Hematopoietic multipotent progenitor cell treated with erythropoietin and hydrocortisone succinate and interleukin-3 and kit ligand, for 6 days (in vitro differentiated cells): ENCODE measurements at places on chromosomes 1 and 21.

GRCh38 chr1:20321573-20321972, 30.9 kb downstream of the VWA5B1 start:
- no peak for DNase-seq

GRCh38 chr1:44346184-44346583, 8.9 kb downstream of the ERI3 start:
- DNase-seq: no peak

DNA sequence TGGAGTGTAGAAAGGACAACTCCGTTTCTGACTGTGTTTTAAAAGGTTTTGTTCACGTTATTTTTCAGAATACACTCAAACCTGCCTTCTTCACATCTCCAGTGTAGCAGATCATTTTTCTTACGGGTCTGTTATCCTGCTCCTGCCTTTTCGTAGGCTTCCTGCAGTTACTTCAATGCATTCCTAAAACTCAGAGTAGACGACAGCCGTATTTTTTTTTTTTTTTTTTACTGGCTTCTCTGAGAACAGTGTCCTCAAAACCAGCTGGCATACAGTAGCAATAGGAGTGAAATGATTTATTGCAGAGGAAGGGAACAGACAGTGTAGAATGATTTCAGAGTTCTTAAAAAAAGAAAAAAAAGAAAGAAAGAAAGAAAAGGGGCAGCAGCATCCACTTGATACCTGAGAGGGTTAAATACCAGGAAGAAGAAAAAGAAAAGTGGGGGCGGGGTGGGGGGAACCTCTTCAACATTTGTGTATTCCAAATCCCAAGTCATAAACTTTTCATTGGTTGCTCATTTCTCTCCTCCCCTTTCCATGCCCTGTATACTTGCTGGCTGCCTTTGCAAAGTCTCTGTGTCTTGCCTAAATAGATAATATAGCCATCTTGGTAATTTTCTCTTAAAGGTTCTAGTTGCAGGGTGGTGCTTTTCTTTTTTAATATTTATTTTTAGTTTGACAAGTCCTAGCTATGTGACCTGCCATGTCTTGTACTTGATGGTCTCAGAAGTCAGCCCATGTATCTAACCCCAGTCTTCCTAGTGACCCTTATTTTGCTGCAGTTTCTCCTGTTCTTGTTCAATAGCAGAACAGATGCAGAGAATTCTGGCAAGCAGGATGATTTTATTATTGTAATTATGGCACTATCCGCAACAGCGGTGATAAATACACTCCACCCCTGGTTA, 2.8 kb downstream of the TGFB2 start:
- DNase-seq: no peak

GRCh38 chr1:71427066-71427465, 346.2 kb upstream of the ZRANB2 start:
- DNase-seq: no peak

DNA sequence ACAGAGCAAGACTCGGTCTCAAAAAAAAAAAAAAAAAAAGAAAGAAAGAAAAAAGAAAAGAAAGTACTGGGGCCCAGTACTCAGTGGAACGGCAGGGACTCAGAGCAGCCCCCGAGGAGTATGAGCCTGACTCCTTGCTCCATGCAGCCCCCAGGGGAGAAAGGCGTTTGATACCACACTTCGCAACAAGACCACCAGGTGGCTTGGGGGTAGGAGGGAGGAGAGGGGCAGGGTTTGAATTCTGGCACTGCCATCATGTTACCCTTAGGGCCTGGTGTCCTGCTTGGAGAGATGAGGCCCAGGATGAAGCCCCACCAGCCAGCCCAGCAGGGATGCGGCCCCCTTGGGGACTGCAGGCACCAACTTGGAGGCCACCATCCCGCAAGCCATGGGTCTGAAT, 321.3 kb upstream of the VAMP3 start:
- no peak for DNase-seq

DNA sequence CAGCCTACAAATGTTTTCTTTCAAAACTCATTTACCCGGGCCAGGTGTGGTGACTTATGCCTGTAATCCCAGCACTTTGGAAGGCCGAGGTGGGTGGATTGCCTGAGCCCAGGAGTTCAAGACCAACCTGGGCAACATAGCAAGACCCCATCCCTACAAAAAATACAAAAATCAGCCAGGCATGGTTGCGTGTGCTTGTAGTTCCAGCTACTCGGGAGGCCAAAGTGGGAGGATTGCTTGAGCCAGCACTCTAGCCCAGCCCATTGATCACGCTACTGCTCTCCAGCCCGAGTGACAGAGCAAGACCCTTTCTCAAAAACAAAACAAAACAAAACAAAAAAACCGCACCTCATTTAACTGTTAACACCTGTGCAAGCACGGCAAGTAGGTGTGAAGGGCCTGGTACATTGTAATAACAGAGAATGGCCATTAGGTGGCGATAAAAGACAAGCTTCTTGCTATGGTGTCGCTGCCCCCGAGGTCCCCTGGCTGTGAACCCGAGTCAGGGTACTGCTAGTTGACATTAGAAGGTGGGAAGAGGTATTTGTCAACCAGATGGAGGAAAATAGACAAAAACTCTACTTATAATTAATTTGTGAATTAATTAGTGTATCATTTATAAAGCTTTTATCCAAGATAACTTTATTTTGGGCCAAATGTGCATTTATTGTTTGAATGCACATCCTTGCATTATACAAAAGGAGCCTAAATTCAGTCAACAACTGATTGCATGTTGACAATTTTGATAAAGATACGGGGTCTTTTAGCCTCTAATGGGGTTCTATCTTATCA, 66.5 kb downstream of the SH3BGR start:
- DNase-seq: peak; percentile 87

GRCh38 chr1:199590708-199591107, 436.8 kb upstream of the NR5A2 start:
- no peak for DNase-seq

DNA sequence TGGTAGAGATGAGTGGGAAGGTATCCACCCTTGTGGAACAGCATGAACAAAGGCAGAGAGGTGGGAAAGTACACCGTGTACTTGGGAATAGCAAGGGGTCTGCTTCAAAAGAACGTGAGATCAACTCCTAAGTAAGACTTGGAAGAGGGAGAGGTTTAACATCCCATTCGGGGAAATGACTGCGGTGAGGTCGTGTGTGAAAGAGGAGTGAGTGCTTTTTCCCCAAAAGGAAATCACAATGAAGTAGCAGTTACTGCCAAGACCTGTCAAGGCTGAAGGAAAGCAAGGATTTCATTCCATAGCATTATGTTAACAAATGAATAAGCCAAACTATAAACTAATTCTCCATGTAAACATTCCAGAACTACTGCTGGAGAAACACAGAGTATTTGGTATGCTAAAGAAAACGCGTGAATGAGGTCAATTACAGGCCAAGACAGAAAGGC, 20.0 kb upstream of the SYDE2 start:
- DNase-seq: no peak

- no peak for DNase-seq
These were observed 477.8 kb upstream of the CAMK1G start for GRCh38 chr1:209105701-209106100.

DNA sequence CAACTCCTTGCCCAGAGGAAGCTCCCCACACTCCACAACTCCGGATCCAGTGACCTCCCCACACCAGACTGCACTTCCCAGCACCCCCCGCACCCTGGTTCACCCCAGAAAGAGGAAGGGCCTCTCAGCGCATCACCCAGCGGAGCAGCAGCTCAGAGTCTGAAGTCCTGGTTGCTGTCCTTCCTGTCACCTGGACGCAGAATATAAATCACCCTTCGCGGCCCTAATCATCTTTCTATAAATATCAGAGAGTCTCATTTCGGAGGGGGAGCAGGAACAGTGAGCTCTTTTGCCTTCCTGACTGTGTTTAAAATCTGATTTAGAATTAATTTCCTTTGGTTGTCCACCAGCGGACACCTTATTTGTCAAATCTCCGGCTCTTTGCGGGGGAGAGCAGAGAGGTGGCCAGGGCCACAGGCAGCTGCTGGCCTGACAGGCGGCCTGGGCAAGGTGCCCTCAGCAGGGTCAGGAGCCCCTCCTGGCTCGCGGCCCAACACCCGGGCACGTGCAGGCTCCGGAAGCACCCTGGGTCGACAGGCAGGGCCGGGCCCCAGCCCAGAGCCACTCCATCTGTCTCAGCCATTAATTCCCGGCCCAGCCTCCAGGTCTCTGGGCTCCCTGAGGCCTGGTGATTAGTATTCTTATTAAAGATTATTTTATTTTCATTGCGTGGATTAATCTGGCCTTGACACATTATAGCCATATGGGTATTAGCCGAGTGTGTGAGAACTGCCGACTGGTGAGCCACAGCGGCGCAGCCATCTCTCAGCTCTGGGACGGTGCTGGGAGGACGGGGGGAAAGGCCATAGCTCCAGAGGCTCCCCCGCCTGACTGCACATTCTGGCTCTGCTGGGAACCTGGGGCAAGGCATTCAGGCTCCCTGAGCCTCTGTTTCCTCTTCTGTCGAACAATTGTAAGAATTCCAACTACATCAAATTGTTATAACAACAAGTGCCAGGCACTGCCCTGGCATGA, 19.7 kb downstream of the EPHA8 start:
- DNase-seq: no peak

- DNase-seq: no peak
These were observed 15.5 kb downstream of the NTPCR start for GRCh38 chr1:232965912-232966217.

- DNase-seq: no peak
These were observed 53.3 kb downstream of the SPEN start for GRCh38 chr1:15900662-15901279.

GRCh38 chr1:165441166-165441880, 3.6 kb downstream of the RXRG start:
- no peak for DNase-seq

DNA sequence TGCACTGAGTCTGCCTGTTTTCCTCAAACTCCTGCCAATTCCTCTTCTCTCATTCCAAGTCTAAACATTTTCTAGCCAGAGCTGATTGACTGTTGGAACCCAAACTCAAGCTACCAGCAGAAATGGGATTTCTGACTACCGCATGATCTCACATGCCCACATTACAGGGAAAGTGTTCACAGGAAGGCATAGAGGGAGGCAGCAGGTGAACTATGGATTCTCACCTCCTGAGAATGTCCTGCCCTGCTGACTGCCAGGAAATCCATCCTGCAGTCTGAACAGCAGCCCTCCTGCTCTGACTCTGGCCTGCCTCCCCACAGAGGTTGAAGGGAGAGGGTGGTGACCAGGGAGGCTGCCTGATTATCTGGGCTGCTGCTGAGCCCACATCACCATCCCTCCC, 22.5 kb downstream of the IQGAP3 start:
- no peak for DNase-seq

DNA sequence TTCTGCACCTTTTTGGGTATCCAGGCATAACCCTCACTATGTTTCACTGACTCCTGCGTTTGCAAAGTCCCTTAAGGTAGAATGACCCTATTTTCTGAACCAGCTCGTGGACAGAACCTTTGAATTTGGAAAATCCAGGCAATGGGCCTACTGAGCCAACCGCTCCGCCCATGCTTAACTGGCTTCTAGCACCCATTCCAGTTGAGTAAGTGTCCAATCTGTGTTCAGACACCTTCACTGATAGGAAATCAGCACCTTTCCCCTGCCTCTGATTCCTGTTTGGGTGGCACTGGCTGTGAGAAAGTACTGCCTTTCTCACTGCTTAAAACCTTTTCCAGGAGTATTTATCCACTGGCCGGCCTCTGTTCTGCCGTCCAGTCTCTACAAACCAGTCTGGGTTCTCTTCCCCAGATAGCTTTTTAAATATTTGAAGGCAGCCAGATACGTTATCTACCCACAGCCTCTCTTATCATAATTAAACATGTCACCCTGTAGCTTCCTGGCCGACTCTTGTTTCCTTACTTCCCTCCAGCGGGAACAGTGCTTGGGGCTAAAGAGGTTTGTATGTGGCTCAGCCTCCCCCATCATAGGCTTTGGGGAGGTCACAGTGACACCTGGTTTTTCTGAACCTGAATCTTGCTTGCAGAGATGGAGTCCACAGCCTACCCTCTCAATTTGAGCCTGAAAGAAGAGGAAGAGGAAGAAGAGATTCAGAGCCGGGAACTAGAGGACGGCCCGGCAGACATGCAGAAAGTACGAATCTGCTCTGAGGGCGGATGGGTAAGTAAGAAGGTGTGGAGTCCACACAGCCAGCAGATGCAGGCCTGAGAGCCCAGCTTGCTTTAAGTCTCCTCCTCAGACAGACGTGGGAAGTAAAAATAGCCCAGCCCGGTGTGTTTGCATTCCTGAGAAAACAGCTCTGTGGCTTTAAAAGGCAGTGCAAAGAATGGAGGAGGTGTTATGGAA, 1.3 kb downstream of the POGK start:
- peak; percentile 82 for DNase-seq

DNA sequence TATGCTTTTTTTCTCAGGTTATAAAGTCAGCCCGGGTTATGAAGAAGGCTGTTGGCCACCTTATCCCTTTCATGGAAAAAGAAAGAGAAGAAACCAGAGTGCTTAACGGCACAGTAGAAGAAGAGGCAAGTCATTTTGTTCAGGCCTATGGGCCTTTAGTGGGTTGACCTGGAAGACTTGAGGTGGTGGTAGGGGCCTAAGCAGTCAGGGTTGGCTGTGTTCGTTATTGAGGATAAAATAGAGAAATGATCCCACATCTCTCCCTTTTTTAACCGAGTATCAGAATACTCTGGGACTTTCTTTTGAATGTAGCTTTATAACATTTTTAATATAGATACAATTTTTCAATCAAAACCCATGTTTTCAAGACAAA, 67.1 kb downstream of the MTR start:
- DNase-seq: no peak

DNA sequence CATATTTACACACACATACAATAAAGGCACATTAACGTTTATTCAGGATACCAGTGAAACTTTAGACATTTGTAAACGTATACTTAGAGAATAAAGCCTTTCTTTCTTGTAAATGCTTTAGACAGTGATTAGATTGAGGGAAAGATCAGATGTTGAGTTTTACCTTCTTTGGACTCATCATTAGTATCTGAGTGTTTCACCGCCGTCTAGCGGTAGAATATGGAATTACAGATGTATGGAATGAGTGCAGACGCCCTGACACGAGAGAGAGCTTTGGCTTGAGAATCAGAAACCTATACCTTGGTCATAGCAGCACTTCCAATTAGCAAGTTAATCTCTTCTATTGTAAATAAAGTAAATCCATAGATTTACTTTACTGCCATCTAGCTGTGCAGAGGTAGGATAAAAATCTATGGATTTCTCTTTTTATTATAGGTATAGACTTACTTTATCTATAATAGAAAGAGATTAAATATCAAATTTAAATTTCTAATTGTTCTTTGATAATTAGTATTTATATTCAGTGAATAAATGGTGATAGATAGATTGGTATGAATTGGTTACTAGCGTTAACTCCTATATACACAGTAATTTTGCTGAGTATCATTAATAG, 12.6 kb downstream of the FLG2 start:
- peak; percentile 82 for DNase-seq

- no peak for DNase-seq
These were observed 1.3 kb downstream of the TRIM67 start for GRCh38 chr1:231162970-231163829.

DNA sequence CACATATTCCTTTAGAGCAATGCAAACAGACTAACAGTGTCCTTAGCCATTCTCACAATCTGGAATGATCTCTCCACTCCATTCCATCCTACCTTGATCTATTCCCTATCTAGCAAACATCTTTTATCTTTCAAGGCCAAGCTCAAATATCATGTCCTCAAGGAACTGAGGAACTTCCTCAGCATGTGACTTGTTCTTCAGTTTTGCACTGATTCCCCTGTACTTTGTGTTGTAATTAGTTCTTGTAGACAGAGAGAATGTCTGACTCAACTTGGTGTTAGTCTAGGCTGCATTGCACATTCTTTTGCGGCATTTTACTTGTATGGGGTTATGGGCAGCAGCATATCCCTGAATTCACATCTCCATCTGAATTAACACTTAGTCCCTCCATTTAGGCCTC, 31.5 kb upstream of the GJA5 start:
- DNase-seq: no peak

GRCh38 chr1:13701271-13701640, 1.3 kb downstream of the PRDM2 start:
- no peak for DNase-seq
